ENCODE measurements at places on chromosomes 7 and 10. TPM values are rescaled to one million over a fixed set of nuclear protein-coding genes. Genes with fewer than 3 reads are reported as not detected.

DNA sequence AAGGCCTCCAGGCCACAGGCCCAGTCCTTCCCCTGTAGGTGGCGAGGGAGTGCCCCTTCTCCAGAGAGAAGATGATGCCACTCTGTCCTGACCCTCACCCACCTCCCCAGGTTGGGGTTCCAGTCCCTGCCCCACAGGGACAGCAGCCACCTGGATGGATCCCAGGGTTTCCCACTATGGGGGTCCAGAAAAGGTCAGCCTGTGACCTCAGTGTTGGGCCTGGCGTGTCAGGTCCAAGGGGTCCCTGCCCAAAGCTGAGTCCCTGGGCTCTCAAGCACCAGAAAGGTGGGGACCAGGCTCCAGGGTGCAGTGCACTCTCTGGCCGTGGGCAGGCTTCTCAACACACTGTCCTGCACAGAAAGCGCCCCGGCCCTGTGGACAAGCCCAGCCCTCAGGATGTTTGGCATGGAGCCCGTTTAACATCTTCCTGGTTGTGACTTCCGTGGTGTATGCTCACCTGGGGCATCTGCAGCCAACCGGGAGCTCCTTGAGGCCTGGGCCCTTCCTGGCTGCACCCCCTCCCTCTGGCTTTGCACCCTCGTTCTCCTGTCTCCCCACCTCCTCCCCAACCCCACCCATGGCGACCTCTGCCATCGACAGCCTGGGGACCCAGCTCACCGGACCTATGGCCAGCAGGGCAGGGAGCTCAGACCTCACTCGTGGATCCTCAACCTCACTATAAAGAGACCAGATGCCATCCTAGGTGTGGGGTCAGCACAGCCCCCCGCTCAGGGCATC is 58.3 kb upstream of the PPP2R2D start:
- DNase-seq: no peak

- DNase-seq: no peak
Observed at GRCh38 chr10:130453036-130453720, 317.0 kb downstream of the GLRX3 start.

DNA sequence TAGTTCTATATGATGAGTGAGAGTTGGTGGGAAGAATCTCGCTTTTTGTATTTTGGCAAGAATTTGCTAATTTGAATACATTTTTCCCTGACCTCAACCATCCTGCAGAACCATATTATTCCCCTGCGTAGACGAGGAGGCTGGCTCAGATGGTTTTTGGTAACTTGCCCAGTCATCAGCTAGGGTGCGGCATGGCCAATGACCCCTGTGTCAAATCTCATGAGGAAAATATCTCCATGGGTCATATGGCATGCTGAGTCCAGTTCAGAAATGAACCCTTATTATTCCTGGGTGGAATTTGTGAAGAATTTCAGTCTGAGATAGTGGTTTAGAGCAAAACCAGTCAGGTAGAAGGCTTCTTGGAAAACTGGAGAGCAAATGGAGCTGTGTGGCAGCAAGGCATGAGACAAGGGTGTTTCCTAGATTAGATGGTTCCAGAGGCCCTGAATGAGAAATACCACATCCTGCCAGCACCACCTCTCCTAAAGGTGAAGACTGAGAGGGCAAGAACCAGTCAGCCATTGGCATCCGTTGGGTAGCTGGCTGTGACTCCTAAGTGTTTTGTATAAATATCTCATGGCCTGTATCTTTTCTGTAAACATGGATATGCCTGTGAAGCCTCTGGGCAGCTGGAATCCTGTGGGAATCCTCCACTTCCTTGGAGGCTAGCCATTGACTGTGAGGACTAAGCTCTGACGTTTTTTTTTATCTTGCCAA is 5.8 kb upstream of the UPP1 start:
- peak; percentile 35 for DNase-seq

Gene COL13A1
- 9.6 TPM for polyA plus RNA-seq

GRCh38 chr10:74987339-74988053 is 124.0 kb upstream of the SAMD8 start:
- peak; percentile 63 for DNase-seq
